ENCODE measurements at places on chromosomes 2 and 18.

GRCh38 chr2:64036034-64036705 is 16.9 kb upstream of the VPS54 start:
- DNase-seq: no peak

DNA sequence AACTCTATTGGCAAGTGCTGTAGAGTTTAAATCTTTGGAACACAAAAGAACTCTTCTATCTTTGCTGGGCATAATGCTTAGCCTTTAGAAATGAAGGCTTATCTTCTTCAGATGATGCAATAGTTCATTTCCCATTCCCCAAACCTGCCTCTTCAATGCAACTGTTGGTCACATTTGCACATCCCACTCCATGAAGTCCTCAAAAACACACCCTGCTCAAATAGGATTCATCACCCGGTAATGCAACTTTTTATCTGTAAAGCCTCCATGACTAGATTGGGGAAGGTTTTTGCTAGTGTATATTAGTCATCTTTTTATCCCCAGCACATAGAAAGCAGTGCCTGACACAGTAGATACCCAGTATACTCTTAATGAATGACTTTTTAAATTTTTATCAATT is 376.4 kb downstream of the RBM43 start:
- no peak for DNase-seq

DNA sequence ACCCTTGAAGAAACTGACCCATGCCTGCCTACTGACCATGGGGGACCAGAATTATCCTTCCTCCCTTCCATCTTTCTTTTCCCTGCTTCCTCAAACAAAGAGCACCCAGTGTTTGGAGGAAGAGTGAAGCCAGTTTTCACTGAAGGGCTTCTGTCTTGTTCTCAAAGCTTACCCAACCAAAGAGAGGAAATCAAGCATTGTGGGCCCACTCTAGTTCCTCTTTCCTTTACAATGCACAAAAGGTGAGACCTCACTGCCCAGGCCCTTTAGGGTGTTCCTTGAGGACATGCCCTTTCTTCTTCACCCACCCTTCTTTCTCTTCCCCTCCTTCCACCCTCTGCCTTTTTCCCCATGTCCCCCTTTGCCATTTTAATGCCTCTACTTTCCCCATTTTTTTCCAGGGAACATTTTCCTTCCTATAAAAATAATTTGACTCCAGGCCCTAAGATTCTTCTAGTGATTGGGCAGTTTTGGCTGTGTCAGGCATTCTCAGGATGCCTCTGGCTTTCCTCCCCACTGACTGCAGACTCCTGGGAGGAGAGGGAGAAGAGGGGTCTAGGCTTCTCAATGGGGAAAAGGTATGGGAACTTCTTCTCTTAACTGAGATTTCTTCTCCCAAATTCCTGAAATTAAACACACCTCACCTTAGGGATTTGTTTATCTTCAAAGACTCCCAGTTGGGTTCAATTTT is 126.6 kb upstream of the RMDN2 start:
- no peak for DNase-seq

DNA sequence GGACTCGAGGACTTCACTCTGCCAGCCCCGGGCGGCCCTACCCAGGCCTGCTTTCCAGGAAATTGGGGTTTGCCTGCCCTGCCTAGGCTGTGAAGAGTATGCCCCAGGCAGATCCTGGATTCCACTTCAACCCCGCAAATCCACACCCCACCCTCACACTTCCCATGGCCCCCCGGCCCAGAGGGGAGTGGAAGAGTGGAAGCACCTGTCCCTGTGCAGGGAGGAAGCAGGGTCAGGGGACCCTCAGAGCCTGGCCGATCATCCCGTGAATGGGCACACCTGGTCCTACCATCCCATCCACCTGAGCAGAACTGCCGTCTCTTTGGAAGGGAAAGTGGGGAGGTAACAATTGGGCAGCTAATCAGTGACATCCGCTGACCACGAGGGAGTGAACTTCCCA is 245.2 kb downstream of the EIPR1 start:
- no peak for DNase-seq

DNA sequence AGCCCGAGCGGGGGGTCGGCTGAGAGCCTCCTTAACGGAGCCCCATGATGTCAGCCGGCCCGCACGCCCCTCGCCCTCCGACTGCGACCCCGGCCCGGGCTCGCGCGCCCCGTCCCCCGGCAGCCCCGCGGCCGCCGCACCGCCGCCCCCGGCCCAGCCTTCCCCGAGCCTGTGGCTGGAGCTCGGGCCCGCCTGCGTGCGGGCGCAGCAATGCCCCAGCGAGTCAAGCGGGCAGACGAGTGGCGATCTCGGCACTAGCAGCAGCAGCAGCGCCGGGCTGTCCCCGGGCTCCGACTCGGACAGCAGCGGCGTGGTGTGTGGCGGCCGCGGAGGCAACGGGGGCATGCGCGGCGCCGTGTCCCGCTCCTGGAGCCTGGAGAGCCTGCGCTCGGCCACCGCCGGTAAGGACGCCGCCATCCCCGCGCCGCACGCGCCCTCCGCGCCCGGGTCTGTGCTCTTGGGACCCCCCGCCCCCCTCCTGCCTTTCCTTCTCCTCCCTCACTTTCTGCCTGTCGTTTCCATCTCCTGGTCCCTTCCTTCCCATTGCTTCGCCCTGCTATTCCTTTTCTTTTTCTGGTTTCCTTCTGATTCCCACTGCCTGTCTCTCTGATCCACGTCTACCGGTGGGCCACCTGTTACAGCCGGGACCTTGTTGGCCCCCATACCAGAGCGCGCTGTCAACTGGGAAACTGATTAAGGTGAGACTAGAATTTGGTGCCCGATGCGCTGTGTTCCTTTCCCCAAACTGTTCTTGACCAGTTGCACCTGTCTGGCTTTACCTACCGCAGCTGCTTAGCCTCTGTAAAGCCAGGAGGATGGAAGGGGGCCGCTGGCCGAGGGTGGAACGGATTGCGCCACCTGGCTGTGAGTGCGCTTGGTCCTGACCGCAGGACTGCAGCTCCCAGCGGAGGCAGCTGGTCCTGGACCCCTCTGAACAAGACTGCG is 127.4 kb downstream of the ARHGEF4 start:
- peak; percentile 27 for DNase-seq

DNA sequence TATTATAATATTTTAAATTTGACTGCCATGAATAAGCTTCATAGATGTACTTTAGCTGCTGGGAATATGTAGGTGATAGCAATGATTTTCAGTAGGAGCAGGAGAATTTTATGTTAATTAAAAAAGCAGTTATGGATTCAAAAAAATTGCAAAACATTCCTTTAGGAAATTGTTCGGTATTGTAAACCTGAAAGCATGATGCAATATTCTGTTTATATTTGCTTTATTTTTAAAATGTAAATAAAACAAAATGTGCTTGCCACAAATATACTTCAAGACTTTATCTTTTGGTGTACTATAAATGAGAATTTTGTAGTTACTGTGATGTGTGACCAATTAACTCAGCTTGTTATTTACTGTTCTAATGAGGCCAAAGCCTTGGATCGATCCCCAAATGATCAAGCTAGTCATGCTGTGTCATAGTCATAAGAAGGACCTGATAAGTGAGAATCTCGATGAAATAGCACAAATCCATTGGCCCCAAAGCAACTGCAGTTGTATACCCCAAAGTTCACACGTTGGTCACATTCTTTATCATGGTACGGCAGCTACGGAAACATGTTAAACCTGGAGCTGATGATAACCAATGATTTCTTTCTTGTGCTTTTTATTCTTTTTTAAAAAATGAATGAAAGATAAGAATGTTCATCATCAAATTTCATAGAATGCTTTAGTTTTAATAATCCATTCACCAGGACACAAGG is 23.6 kb upstream of the ATIC start:
- DNase-seq: no peak

- DNase-seq: peak; percentile 57
These were observed 37.4 kb downstream of the CHN1 start for GRCh38 chr2:174967691-174968260.

GRCh38 chr18:73920033-73920432 is 227.6 kb downstream of the FBXO15 start:
- DNase-seq: no peak

GRCh38 chr2:149360106-149360505 is 29.7 kb downstream of the LYPD6 start:
- no peak for DNase-seq

DNA sequence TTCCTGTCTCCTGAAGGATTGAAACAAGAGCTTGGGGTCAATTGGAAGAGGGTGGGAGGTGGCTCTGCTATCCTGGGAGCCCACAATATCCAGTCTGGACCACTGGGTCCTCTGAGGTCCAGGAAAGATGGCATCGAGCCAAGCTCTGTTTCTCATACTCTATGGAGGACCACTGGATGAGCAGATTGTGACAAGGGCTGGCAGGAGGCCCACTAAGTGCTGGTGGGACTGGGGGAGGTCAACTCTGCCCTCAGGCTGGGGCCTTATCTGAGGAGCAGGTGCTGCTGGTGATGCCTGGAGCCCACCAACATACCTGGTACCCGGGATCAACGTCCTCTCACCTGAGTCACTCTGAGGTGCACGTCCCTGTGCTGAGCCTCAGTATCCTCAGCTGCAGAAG is 142.4 kb downstream of the NDUFA10 start:
- no peak for DNase-seq

- no peak for DNase-seq
These were observed 29.9 kb upstream of the NT5DC4 start for GRCh38 chr2:112690853-112691401.

DNA sequence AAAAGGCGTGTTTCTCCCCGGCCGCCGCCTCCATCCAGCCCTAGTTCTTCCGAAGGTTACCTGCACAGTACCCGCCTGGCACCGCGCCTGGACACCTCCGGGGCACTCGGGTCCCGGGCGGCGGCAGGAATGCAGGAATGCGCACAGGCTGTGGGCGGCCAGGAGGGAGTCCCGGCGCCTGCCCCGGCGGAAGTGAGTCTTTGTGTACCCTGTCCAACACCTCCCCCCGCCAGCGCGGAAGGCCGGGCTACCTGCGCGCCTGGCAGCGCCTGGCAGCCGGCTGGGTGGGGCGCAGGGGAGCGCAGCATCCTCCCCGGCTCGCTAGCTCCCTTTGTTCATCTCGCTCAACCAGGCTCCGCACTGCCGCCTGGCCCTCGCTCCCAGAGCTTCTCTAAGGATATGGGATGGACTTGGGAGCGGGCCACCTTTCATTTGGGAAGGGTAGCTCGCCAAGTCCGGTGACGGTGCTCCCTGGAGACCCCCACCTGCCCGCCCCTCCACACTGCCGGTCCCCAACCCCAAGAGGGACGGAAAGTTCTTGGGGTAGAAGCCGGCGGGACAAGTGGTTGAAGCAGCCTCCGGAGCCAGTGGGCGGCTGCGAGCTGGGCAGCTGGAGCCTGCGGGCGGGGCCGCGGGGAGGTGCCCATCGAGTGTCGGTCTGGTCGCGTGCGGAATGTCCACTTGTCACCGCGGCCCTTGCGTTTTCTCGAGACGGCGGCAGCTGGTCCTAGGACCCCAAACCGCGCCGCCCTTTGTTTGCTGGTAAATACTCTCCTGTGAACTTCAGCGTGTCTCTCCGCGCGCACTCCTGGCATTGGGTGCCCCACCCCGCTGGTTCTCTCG is 1.2 kb upstream of the ST6GAL2 start:
- peak; percentile 62 for DNase-seq

DNA sequence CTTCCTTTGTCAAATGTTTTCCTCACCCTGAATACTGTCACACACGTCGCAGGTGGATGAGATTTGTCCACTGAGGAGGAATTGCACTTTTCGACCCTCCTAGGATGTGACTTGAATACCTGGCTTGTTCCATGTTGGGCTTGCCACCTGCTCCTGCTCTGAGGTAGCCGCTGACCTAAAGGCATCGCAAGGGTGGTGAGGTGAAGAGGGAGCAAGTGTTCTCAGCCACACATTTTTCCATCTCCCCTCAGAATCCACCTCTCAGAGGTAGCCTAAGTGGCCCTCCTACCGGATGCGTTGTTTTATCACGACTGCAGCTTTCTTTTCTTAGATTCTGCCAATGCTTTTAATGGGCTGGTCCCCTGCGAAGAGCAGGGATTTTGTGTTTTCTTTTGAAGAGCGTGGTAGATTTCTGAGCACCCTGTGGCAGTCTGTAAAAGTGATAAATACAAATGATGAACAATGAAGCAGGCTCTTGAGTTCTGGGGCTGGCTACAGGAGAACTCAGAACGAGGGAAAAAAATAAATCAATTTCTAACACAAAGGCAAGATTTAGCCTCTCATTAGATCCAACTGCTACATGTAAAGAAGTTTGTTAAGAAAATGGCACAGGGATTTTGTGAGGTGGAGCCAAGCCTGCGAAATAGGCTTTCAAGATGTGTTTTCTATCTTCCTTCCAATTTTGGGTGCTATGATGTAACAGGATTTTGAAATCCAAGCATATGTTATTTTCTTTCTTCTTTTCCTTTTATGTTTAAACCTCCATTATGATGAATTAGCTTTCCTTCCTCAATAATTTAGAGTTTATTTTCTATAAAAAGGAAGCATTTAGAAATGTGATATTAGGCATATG is 386.7 kb downstream of the TGIF1 start:
- DNase-seq: no peak

GRCh38 chr18:49612515-49613033 is 50.7 kb downstream of the LIPG start:
- DNase-seq: no peak

- no peak for DNase-seq
These were observed 51.8 kb downstream of the COA5 start for GRCh38 chr2:98556344-98557033.

DNA sequence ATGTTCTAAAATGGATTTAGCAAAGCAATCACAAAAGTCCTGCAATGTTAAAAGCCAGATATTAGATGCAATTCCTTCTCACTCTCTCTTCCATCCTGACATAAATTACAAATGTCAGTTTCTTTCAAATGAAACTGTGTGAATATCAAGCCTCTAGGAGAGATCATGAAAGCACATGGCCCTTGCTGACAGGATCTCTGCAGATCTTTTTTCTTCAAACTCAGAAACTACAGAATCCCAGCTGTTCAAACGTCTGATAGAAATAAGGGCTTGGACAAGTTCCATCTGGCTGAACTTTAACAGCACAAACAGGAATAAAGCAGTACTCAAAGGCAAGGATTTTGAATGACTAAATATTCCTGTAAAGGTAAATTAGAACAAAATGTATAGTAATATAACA is 47.6 kb downstream of the PDE1A start:
- no peak for DNase-seq

- no peak for DNase-seq
These were observed 14.5 kb upstream of the NXPH2 start for GRCh38 chr2:138794724-138795123.

GRCh38 chr18:60554967-60555366 is 182.4 kb upstream of the MC4R start:
- DNase-seq: peak; percentile 61

DNA sequence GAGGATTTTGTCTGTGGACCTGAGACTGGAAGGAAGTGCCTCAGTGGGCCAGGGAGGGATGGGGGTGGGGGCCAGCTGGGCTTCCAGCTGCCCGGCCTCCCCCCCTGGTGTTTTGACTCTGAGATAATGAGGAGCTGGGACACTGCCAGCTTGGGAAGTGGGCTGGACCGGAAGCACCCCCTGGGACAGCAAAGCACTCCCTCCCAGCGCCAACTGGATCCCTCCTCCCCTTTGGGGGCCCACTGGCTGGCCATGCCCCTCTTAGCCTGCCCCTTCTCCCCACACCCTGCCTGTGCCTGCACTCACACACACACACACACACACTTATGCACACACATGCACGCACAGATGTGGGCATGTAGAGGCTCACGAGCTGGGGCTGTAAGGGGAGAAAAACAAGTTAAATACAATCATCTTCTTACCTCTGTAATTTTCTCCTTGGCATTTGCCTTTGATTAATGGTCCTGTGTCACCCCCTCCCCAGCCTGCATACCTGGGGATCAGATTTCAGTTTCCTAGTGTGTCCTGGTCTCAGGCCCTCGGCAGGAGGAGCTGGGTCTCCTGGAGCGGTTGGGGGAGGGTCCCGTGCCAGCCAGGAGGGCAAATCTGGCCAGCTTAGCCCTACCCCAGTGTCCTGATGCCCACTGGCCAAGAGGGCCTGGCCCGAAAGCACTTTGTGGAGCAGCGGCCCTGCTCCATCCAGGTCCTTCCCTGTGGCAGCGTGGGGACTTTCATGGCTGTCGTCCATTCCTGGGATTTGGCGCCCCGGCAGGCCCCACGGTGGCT is 3.6 kb downstream of the ITM2C start:
- DNase-seq: peak; percentile 50

All from right hindlimb (tissue), 1 donor.